ENCODE measurements at places on chromosomes 16 and 17.

DNA sequence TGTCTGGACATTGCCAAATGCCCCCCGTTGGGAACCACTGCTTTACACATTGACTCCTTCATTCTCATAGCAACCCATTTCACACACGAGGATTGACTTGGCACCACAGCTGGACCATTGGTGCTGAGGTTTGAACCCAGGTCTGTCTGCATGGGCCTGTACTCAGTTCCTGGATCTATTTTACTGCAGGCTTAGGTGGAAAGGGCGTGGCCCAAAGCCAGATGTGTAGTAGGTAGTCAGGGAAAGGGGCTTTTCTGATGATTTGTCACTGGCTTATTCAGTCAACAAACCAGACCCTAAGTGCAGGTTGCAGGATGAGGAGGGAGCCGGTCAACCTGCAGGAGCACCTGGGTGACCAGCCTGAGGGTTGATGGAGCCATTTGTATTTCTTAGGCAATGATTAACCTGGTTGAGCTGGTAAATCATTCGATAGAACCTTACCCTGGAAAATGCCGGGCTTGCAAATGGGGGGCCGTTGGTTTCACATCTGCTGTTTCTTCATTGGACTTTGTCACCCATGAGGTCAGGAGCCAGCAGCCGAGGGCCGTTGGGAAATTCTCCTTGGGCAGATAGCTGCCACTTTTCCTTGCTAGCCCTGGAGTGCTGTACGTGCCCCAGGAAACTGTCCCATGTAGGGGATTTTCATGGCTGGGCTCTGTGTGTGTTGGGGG, 104.4 kb downstream of the CMIP start:
- peaks cover 3% of the 10 kb centered on the region for H3K4me1 ChIP-seq
- no peak overlapping the region for H3K27ac ChIP-seq
- H3K27me3 ChIP-seq = no peaks in the 10 kb centered on the region

DNA sequence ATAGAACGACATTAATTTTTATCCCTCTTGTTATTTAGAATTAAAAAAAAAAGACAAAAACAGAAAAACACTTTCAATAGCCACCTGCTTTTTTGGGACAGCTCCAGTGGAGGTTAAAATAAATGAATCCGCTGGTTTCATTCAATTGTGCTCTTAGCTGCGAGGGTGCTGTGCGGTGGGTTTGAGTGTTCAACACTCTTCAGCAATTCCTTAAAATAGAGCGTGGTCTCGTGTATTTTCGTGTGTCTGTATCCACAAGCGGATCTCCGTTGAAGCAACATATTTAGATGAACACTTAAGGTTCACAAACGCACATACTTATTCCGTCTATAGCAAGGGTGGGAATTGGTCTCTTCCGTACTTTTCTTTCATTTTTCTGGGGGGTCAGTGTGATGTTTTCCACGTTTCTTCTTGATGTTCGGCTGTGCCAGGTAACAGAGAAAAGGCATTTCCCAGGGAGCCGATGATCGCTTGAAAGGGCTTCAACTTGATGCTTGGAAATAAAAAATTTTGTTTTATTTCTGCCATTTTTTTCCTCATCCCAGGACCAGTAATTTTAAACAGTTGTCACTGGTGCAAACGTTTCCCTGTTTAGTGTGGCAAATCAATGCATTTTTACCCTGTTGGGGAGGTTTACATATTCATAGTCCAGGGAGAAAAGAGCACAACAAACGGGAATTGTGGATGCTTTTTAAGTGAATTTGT, 297.9 kb downstream of the IRF8 start:
- H3K4me1 ChIP-seq = no peaks in the 10 kb centered on the region
- peaks cover 99% of the 10 kb centered on the region for H3K27me3 ChIP-seq
- H3K4me3 ChIP-seq = no peak overlapping the region
- DNase-seq = no peak
- H3K36me3 ChIP-seq = no peaks in the 10 kb centered on the region
- H3K27ac ChIP-seq = no peak overlapping the region

DNA sequence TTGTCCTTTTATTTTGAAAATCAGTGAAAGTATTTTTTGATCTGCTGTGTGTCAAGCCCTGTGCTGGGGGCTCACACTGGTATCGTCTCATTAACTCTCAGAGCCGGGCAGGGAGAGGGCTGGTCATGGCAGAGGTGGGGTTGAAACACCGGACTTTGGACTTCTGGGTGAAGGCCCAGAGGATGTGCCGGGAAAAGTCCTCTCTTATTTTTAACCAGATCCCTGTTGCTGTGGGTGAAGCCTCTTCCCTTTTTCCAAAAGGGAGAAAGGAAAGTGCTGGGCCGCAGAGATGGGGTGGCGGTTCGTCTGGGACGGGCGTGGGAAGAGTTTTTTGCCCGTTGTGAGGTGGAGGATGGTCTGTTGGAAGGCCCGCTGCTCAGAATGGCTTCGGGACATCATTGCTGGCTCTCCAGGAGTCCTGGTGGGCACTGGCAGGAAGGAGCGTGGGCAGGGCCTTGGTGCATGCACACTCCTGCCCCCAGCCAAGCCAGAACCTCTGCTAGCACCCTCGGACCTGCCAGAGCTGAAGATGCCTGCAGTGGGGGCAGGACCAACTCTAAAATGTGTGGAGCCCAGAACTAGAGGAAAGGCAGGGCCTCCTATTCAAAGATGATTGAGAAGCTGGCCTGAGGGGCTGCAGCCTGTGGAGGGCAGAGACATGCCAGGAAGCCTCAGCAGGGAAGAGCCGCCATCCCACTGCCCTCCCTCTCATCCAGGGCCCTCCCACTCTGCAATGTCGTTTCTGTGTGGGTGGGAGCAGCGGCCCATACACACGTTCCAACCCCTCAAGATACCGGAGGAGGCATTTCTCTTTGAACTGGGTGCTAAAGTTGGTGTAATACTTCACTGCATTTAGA, 213.2 kb downstream of the CCDC182 start:
- DNase-seq = no peak
- H3K27me3 ChIP-seq = no peaks in the 10 kb centered on the region
- no peak overlapping the region for H3K27ac ChIP-seq
- H3K36me3 ChIP-seq = peaks cover 68% of the 10 kb centered on the region
- H3K4me1 ChIP-seq = peaks cover 70% of the 10 kb centered on the region

DNA sequence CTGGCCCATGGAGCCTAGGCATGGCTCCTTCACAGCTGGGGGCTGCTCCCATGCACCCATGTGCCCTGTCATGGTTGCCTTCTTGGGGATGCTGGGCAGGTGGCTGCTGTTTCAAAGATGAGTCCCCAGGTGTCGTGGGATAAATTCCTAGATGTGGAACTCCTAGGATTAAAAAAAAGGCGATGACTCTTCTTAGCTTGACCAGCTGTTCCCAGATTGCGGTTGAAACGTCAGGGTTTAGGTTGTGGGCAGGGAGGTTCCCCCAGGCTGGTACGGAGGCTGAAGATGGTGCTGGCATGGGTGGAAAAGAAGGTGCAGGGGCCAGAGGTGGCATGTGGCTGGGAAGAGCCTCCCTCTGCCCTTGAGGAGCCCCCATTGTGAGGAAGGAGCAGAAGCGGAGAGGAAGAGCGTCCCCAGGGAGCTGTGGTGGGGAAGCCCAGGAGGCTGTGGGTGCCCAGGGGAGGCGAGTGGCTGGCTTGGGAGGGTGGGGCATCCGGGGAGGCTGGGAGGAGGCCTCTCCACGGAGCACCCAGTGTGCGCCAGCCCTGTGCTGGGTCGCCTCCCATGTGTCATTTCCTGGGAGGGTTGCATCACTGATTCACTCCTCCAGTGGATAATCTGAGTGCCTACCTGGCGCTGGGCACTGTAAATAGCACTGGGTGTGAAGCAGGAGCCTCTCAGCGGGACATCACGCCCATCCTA, 7.5 kb upstream of the KCNJ12 start:
- DNase-seq = no peak
- no peak overlapping the region for H3K27ac ChIP-seq
- no peaks in the 10 kb centered on the region for H3K27me3 ChIP-seq
- peaks cover 17% of the 10 kb centered on the region for H3K4me1 ChIP-seq
- H3K36me3 ChIP-seq = no peaks in the 10 kb centered on the region

DNA sequence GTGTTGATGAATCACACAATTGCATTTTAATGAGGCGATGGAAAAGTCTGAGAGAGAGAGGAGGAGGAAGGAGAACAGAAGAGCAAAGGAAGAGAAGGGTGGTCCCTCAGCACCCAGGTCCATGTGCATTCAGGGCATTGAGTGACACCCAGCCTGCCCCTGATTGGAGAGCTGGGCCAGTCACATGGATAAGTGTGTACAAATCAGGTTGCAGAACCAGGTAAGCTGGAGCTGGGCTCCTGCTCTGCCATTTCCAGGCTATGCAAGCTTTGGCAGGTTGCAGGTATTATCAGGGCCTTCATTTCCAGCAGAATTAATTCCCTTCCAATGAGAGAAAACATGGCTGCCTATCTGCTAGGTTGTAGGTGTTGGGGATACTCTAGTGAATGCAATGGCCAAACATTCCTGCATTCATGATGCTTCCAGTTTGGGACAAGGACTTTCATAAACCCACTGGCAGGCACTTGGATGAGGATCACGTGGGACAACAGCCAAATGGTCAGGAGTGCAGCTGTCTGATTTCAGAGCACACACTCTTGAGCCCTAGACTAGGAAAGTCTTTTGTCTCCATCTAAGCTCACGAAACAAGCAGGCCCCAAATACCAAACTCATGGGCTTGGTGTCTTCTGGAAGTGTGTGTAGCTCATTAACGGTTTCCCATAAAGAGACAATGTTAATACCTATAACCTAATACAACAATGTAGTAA, 577.9 kb upstream of the CDH5 start:
- H3K36me3 ChIP-seq = no peaks in the 10 kb centered on the region
- no peaks in the 10 kb centered on the region for H3K27me3 ChIP-seq
- no peak for DNase-seq

DNA sequence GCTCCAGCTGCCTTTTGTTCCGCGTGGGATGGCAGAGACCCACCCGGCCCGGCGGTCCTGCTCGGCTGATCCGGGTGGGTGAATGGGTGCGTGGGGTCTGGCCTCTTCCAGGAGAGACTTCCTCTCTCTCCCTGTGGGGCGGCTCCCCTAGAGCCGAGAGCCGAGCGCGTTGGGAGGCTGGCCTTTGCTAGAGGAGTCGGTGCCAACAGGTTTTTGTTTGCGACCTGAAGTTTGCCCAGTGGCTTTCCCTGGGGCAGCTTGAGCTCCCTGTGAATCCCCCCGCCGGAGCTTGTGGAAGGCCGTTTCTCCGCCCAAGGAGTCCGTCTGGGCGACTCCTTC, 970 bp downstream of the EPN2 start:
- H3K27ac ChIP-seq = no peak overlapping the region
- H3K4me3 ChIP-seq = peak overlapping the region; percentile 68
- H3K36me3 ChIP-seq = no peaks in the 10 kb centered on the region
- H3K4me1 ChIP-seq = no peaks in the 10 kb centered on the region

DNA sequence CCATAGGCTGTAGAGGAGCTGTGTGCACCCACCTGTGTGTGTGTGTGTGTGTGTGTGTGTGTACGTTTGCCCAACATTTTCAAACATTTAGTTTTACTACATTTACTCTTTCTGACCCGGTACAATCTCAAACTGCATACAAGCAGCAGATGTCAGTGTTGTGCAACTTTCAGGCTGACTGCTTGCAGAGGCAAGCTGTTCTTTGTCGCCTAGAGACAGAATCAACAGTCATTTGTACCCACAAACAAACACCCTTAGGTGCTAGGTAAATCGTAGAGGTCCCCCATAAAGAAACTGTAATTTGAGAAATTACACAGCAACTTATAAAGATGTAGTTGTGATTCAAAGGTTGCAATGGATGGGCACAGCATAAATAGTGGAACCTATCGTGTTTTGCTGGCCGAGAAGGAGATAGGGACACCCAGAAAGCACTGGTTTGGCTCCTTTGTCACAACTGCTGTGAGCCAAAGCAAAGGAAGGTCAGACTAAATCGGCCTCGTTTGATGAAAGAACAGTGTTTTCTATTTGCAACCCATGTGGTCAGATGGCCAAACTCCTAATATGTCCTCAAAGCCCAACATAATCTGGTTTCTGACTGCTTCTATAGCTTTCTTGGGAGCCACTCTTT, 478.4 kb downstream of the TOX3 start:
- no peaks in the 10 kb centered on the region for H3K4me1 ChIP-seq
- H3K36me3 ChIP-seq = no peaks in the 10 kb centered on the region
- H3K4me3 ChIP-seq = no peak overlapping the region
- no peak overlapping the region for H3K27ac ChIP-seq
- DNase-seq = peak; percentile 15

- peaks cover 2% of the 10 kb centered on the region for H3K36me3 ChIP-seq
- H3K27ac ChIP-seq = peak overlapping the region; percentile 61
- peak overlapping the region; percentile 85 for H3K4me3 ChIP-seq
- DNase-seq = peak; percentile 38
These were observed 458 bp downstream of the SLC12A4 start for GRCh38 chr16:67967958-67968399.

GRCh38 chr17:74344658-74345057, 17.0 kb downstream of the BTBD17 start:
- no peak for DNase-seq
- H3K4me3 ChIP-seq = no peak overlapping the region
- no peaks in the 10 kb centered on the region for H3K4me1 ChIP-seq
- H3K27ac ChIP-seq = no peak overlapping the region

GRCh38 chr16:11319529-11320146, 25.6 kb upstream of the RMI2 start:
- H3K27me3 ChIP-seq = no peaks in the 10 kb centered on the region
- H3K27ac ChIP-seq = no peak overlapping the region
- no peaks in the 10 kb centered on the region for H3K36me3 ChIP-seq
- DNase-seq = peak; percentile 55

DNA sequence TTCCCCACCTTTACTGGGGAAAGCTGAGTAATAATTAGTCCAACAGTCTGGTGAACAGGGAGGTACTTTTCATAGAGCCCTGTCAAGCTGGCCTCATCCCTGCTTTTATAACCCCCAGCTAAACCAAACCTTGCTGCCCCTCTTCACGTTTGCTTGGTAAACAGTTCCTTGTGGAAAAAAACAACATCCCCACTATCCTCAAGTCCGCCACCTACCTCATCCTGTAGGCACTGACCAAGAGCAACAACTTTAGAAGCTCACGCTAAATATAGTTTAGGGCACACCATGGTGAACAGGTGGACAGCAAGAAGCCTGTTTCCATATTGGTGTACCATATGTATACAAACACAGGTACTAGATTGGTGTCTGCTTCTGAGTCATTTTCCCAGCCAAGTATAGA, 16.5 kb downstream of the NFE2L1 start:
- H3K27ac ChIP-seq = no peak overlapping the region
- DNase-seq = no peak
- peaks cover 62% of the 10 kb centered on the region for H3K36me3 ChIP-seq
- no peak overlapping the region for H3K4me3 ChIP-seq
- no peaks in the 10 kb centered on the region for H3K4me1 ChIP-seq

DNA sequence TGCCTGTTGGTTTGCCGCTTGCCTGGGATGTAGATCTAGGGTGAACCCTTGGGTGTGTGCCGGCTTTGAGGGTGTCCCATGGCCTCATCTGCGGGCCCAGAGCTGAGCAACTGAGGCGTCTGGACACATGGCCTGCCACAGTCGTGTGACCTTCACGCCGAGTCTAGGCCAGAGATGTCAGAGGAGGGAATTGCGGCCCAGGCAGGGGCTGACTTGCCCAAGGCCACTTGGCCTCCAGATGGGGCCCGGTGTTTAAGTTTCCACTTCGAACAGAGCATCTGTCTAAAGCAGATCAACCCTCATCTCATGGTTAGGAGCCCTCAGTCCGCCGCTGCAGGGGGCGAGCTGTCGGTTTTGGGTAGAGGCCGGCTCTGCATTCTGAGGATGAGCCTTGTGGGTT, 28.0 kb upstream of the FOXK2 start:
- no peaks in the 10 kb centered on the region for H3K27me3 ChIP-seq
- peaks cover 25% of the 10 kb centered on the region for H3K36me3 ChIP-seq
- DNase-seq = no peak

All from common myeloid progenitor, CD34-positive (primary cell).